ENCODE measurements at places on chromosomes 2 and 18.

- no peak for DNase-seq
Observed at GRCh38 chr2:187451510-187451909, 3.5 kb upstream of the CALCRL start.

GRCh38 chr2:225415792-225416191 is 16.3 kb downstream of the NYAP2 start:
- no peak for DNase-seq

- DNase-seq = no peak
Observed at GRCh38 chr2:23220513-23221094, 164.4 kb upstream of the KLHL29 start.

- DNase-seq = peak; percentile 67
Observed at GRCh38 chr2:237752761-237753165, 45.8 kb upstream of the RBM44 start.
